ENCODE measurements at places on chromosomes 5 and 9.

- DNase-seq, result no peak
Measured at GRCh38 chr9:117224695-117225094, 190.2 kb downstream of the ASTN2 start.

DNA sequence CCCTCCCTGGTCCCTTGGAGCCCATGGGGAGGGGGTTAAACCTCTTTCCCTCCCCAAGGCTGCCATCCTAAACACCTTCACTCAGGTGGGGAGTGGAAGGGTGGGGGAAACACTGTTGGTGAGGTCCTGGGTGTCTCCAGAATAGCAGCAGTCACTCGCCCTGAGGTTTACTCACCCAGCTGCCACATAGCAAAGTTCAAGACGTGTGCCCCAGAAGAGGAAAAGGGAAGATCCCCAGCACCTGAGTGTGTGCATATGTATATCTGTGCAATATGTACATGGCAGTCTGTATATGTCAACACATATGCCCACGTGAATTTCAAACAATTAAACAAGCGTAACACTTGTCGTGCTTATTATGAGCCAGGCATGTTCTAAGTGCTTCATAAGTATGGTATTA lies 31.3 kb upstream of the SMU1 start:
- DNase-seq, result no peak

- no peak for DNase-seq
Measured at GRCh38 chr9:17648516-17648915, 69.7 kb downstream of the SH3GL2 start.

GRCh38 chr5:14579731-14580397 lies 1.7 kb upstream of the OTULINL start:
- DNase-seq, result no peak

DNA sequence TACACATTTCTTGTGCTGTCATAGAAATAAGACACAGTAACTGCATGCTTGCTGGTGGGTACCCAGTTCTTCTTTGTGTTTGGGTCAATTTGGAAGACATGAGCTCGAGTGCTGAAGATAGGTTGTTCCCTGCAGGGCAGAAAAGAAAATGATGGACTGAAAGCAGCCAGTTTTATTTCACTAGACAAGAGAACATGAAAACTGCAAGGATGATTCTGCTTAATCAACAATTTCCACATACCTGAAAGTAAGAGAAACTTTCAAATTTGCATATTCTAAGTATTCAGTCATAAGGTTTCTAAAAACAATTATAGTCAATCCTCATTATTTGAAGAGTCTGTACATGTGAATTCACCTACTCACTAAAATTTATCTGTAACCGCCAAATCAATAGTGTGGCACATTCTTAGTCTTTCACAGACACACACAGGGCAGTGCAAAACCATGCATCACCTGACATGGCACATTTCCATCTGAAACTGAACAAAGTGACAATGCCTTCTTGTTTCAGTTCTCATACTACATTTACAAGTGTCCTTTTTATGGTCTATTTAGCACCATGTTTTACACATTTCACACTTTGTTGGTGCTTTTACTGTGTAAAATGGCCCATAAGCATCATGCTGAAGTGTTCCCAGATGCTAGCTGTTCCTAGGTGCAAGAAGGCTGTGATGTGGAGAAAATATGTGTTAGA lies 56.9 kb downstream of the HOMER1 start:
- peak; percentile 17 for DNase-seq

DNA sequence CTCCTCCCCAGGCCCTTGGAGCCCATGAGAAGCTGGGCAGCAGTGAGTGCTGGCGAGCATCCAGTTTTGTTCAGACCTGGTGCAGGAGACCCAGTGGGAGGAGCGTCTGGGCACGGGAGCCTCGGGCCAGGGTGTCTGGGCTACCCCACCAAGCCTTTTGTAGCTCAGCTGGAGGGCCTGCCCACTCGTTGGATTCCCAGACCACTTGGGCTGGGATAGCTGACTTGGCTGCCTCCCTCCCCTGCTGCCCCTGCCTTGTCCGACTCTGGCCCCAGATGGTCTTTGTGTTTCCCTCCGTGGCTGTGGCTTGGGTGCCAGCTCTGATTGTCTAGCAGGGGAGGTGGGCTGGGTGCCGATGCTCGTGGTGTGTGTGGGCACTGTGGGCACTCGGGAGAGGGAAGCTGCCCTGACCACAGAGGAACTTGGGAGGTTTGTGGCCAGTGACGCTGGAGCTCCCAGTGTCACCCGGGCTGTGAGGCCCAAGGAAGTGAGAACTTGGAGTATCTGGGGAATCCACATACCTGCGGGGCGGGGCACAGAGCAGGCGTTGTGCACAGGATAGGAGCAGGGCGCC lies 47.3 kb downstream of the WNK2 start:
- peak; percentile 57 for DNase-seq

DNA sequence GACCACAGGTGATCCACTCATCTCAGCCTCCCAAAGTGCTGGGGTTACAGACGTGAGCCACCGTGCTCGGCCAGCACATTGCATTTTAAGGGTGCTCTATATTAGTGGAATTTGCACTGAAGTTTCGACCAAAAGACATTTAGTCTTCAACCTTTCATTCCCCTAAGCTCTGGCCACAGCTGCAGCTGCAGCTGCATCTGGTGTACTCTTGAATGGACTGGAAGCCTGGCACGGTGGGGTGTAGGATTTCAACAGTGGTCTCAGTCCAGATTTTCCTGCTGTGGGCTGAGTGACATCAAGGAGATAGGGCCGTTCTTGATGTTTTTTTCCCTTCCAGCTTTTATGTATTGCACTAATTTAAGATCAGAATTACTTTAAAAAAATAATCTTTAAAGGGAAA lies 255.2 kb downstream of the PDZD2 start:
- no peak for DNase-seq

- no peak for DNase-seq
Measured at GRCh38 chr5:131952301-131952857, 6.9 kb upstream of the MEIKIN start.

DNA sequence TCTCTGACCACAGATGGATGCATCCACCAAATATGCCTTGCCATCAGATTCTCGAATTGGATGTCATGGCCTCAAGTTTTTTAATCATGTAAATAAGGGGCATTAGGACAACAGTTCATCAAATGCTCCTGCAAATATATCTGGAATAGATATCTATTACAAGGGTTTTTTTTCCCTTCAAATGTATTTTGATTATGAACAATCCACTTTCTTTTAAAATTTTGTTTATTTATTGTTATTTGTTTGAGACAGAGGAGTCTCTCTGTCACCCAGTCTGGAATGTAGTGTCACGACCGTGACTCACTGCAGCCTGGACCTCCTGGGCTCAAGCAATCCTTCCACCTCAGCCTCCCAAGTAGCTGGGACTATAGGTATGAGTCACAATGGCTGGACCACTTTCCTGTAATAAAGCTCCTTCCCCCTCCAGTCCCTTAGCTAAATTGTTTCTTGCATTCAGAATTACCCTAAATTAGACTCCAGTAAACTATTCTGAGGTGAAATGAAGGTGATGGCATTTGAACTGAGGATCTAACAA lies 1412.1 kb downstream of the EFNA5 start:
- DNase-seq, result no peak

GRCh38 chr5:137300411-137301240 lies 198.5 kb downstream of the SPOCK1 start:
- no peak for DNase-seq

DNA sequence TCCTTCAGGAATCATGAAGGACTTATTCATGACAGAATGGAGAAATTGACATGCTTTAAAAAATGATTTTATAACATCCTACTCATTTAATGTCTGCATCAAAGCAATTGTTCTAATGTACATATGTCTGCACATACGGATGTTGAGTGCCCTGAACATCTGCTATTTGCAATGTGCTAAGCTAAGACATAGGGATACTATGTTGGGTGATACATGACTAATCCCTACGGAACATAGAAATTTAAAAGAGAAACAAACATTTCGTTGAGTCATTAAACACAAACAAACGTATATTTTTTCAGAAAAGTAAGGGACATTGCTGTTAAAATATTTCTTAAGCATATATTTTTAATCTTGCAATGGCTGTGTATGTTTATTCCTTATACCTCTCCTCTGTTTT lies 686.5 kb upstream of the ADAMTS16 start:
- no peak for DNase-seq

GRCh38 chr5:136330353-136331038 lies 34.8 kb downstream of the TRPC7 start:
- no peak for DNase-seq

DNA sequence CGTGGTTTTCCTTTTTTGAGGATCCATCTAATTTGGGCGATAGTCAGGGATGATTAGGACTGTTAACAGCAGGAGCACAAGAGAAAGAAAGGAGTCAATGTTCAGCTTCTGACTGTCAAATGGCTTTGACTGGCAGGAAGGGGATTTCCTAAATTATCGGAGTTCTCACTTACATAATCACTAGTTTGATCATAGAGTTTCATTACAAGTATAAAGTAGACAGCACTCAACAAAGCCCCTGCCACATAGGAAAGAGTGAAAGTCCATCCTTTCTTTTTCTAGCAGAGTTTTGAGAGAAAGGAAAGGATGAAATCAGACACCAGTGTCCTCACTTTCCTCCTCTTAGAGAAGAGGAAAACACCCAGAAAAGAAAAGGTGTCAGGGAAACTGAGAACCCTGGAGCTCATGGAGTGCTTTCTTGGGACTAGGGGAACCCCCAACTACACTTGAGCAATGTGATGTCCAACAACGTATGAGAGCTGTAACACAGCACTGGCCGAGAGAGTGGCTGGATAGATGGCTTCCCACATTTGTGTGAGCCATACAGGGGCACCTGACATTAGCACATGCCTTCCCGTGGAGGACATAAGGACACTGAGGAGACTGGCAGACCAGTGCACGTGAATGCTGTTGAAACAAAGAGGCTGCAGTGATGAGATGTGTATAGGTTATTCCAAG lies 26.0 kb upstream of the LPAR1 start:
- no peak for DNase-seq

- no peak for DNase-seq
Measured at GRCh38 chr5:548256-548655, 24.0 kb upstream of the SLC9A3 start.

- peak; percentile 11 for DNase-seq
Measured at GRCh38 chr5:177432143-177432838, 5.8 kb downstream of the GRK6 start.

GRCh38 chr5:58122157-58122556 lies 337.7 kb downstream of the PLK2 start:
- no peak for DNase-seq

DNA sequence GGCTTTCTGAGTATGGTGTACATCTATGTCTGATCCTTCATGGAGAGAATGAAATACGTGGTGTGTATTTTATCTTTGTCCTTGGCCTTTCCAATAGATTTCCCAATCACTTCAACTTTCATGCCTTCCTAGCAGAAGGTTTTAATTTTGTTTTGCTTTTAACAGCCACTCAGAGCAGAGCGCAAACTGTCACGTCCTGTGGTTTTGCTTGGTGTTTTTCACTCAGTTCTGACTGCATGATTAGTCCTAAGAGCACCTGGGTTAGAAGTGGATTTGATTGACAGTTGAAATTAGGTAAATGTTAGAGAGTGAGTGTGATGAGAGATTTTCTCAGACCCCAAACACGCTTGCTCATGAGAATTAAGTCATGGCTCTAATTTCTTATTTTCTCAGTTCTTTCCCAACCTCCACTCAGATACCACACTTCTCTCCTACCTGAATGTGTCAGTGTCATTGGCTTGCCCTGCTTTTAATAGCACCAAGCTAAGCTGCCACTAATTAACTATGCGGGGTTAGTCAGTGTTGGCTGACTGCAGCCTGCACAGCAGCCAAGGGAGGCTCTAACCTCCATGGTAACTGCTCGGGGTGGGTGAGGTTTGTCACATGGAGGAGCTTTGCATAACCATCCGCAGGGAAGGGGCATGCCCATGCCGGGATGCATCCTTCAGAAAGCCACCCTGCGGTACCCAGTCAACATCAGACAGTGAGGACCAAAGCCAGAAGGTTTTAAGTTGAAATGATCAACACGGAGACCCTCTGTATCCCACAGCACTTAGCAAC lies 173.4 kb downstream of the NR3C1 start:
- DNase-seq, result peak; percentile 8

DNA sequence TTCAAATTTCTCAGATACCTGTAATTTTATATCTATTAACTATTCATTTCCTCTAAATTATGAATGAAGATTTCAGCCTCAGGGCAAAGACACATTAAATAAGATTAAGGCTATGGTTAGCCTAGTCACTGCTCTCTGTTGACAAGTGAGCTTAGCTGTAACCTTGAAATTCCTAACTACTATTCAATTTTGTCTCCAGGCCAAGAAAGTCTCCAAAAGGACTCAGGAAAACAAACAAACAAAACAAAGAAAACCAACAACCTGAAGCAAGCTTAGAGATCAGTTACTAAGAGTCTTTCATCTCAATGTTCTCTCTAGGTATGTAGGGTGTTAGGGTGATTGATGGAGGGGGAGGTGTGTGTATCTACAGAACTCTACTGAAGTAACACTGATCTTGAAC lies 9.6 kb upstream of the CTNNAL1 start:
- DNase-seq, result no peak

Data from anterior cingulate cortex (tissue), 58 donors.